ENCODE measurements at places on chromosomes 1 and 21. TPM values are rescaled to one million over a fixed set of nuclear protein-coding genes. Genes with fewer than 3 reads are reported as not detected.
A peak's percentile ranks its signal among the peaks of the same experiment; 100 is the strongest.

LCE1C gene
- not detected for total RNA-seq

- H3K36me3 ChIP-seq: no peaks in the 10 kb centered on the region
- no peaks in the 10 kb centered on the region for H3K4me1 ChIP-seq
- no peak for DNase-seq
Observed at GRCh38 chr1:12709696-12710095, 6.2 kb upstream of the AADACL3 start.

DNA sequence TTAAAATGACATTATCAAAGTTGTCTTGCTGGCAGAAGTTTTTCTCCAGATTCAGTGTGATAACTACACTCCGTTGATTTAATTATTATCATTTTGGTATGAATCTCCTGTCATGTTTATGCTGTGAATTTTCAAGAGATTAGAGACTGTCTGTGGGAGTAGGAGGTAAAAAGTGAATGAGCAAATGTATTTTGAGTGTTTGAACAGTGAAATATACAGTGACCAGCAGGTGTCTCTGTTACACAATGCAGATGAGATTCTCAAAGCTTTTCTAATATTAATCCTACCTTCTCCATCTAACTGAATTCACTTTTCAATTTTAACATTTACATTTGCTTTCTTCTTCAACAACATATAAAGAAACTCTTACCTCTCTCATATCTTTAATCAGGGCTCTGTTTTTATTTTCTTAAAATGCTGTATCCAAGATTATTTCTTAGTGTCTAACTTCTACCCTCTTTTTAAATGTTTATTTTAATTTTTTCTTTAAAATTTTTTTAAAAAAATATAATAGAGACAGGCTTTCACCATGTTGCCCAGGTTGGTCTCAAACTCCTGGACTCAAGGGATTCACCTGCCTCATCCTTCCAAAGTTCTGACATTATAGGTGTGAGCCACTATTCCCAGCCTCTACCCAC is 20.9 kb upstream of the HSPA13 start:
- peaks cover 4% of the 10 kb centered on the region for H3K27me3 ChIP-seq
- H3K36me3 ChIP-seq: no peaks in the 10 kb centered on the region
- peaks cover 5% of the 10 kb centered on the region for H3K4me1 ChIP-seq
- no peak overlapping the region for H3K27ac ChIP-seq
- DNase-seq: peak; percentile 63

DNA sequence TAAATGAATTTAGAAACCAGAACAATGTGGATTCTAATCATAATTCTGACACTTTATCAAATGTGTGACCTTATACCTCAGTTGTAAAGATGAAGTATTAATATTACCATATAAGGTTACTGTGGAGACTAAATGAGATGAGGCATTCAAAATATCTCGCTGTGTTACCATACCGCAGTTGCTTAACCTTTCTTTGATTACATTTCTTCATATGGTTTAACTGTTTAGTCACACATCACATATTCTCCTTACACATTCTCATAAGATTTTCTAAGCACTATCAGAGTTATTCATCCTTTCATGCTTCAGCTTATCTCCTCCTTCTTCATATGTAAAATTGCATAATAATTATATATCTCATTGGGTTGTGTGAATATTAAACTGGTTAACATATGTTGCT is 88.9 kb downstream of the LRRC53 start:
- H3K4me3 ChIP-seq: no peak overlapping the region
- H3K36me3 ChIP-seq: no peaks in the 10 kb centered on the region

DNA sequence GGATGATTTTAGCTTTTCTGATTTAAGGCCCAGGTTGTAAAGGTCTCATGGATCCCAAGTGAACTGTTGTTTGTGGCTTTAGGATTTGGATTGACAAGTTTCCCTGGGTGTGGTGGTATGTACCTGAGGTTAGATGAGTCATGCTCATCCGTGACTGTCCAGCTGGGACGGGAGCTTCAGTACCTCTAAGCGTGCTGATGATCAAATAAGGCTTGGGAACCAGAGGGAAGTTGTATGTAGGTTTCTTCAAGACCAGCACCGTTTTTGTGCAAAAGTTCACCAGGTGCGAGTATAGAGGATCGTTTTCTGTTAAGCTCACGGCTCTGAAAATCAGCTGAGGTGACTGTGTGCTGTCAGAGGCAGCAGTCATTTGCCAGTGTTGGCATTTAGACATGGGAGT is 19.8 kb downstream of the PLA2G2E start:
- H3K4me3 ChIP-seq: no peak overlapping the region
- H3K27ac ChIP-seq: no peak overlapping the region
- no peaks in the 10 kb centered on the region for H3K4me1 ChIP-seq
- peaks cover 73% of the 10 kb centered on the region for H3K36me3 ChIP-seq
- no peaks in the 10 kb centered on the region for H3K27me3 ChIP-seq
- DNase-seq: no peak

All from activated CD4-positive, alpha-beta T cell treated with anti-CD3 and anti-CD28 coated beads, Interleukin-2, amount 10 ng/mL, durations not matched to agents 24 days and 14 days (primary cell).